AML-193 (cell line): ENCODE measurements at places on chromosomes 5 and 9.

DNA sequence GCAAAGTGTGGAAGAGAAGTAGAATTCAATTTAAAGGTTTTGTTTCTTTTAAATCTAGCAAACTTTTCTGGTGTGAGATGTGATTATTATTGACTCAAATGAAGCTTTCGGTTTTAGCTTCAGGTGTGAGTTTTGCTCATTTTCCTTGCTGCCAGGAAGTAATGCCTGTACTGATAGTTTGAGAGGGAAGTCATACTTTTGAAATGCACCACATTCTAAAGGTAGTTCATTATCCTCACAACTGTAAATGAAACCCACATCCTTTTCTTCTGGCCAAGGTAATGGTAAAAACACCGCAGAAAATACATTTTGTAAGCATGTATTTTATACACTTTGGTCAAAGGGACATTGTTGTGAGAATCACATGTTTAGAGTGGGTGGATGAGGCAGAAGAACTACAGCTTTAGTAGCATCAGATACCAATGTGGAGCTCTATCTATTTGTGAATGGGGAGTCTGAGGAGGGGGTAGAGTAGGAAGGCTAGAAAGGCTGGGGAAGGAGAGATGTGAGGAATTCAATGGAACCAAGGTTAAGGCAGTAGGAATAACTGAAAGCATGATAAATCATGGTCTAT is 167.0 kb upstream of the CDKN2B start:
- DNase-seq, result no peak

GRCh38 chr5:79582186-79582585 is 30.1 kb upstream of the TENT2 start:
- DNase-seq, result no peak

DNA sequence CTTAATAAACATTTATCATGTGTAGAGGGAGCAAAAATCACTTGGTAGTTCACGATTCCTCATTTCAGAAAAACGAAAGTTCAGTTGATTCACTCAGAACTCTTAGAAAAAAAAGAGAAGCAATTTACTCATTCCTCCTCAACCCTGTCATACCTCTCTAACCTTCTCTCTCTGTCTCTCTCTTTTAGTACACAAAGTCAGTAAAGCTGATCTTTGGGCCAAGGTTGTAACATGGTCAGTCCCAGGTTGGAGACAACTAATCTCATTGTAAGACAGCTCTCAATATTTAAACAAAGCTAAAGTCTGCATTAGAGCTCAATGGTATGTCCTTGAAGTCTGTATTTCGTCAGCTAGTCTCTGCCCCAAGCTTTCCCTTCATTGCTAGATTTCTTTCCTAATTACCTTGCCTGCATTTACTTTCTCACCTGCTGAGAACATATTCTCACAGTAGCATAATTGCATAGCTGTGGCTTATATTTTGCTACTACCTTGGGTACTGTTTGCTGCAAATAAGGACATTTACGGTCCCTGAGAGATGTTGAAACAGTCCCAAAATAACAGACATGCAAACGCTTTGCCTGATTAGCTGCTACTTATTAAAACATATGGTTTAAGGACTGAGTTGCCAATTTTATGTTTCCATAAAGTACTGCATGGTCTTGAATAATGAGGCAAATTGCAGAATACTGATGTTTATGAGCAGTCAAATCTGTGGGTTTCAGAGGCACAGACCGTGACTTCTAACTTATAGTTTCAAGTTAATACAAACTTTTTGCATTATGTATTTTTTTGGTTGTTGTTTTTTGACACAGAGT is 138.3 kb downstream of the GPBP1 start:
- no peak for DNase-seq

- no peak for DNase-seq
Measured at GRCh38 chr5:40877371-40877988, 31.8 kb upstream of the C7 start.

- DNase-seq, result no peak
Measured at GRCh38 chr9:10080012-10080411, 532.8 kb downstream of the PTPRD start.

DNA sequence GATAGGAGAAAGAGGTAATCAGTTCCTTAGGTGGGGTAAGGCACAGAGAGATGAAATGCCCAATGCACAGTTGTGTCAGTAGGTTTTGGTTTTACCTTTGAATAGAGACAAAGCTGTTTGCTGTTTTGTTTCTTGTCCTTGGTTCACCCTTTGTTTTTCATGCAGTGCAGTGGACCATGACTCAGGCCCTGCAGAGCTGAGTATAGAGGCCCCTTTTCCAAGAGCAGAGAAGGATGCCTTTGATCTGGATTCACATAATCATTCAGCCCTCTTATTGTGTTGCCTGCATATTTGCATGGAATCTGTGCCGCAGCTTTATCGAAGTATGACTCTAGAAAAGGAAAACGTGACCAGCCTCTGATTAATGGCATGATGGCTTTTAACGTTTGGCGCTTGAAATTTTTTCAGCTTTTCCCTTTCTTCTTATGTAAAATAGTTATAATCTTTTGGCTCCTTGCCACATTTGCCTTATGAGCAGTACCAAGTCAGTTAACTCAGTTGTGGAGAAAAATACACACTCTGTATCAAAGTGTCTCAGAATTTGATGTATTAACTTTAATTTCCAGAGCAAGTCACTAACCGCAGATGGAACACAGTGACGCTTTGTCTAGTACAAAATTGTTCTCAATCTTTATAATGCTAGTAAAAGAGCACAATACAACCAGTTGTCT is 197.6 kb downstream of the KDM4C start:
- no peak for DNase-seq

DNA sequence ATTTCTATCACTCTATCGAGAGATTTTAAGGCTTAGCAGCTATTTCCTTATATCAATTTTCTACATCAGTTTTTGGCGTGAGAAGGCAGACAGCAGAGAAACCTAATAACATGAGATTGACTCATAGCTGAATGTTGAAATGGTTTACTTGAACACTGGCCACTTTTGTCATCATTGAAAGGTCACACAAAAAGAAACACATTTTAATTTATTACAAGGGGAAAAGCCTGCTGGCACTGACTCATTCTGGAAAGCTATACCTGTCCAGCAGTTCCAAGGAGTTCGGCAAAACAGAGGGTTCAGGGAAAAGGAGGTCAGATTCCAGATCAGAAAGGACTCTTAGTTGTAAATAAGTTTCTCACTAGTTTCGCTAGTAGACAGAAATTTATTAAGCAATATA is 566.4 kb downstream of the DNAH5 start:
- DNase-seq, result no peak

GRCh38 chr5:158499075-158499891 is 600.4 kb downstream of the EBF1 start:
- DNase-seq, result no peak

GRCh38 chr5:171882118-171882517 is 96.5 kb downstream of the SMIM23 start:
- no peak for DNase-seq
